ENCODE measurements at places on chromosomes 16 and 17. TPM values are rescaled to one million over a fixed set of nuclear protein-coding genes. Genes with fewer than 3 reads are reported as not detected.

DNA sequence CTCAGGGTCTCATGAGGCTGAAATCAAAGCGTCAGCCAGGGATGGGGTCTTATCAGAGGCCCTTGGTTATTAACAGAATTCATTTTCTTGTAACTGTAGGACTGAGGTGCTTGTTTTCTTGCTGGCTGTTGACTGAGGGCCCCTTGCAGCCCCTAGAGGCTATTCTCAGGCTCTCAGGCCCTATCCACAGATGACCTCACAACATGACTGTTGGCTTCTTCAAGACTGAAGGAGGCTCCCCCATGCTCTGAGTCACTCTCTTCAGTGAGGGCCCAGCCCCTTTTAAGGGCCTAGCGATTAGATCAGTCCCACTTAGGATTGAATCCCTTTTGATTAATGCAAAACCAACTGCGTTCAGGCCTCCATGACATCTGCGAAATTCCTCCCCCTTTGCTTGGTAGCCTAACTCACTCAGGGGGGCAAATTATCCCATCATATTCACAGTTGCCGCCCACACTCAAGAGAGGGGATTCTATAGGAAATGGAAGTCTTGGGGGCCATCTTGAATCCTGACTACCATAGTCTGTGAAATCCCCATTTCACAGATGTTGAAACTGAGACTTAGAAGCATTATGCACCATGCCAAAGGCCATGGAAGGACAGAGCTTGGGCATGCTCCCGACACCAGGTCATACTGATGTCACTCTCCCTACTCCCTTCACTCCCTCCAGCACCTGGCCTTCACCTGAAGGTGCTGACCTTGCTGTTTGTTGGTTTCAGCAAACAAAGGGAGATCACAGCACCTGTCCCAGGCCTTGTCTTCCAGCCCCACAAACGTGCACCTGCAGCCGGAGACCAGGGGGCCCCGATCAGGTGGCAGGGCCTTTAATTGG, 592.3 kb downstream of the MAF start:
- no peak for DNase-seq
- H3K27ac ChIP-seq = no peak overlapping the region
- H3K4me1 ChIP-seq = no peaks in the 10 kb centered on the region
- no peaks in the 10 kb centered on the region for H3K27me3 ChIP-seq
- H3K36me3 ChIP-seq = no peaks in the 10 kb centered on the region

- no peak overlapping the region for H3K27ac ChIP-seq
- no peaks in the 10 kb centered on the region for H3K4me1 ChIP-seq
- no peaks in the 10 kb centered on the region for H3K27me3 ChIP-seq
- DNase-seq = no peak
- no peaks in the 10 kb centered on the region for H3K36me3 ChIP-seq
- H3K4me3 ChIP-seq = no peak overlapping the region
These were observed 190.6 kb downstream of the CYLD start for GRCh38 chr16:50932348-50932935.

The GFER gene
- 20.4 TPM for polyA plus RNA-seq

The SRR gene
- 18.5 TPM for polyA plus RNA-seq

The ZFPM1 gene
- 1.2 TPM for polyA plus RNA-seq

DNA sequence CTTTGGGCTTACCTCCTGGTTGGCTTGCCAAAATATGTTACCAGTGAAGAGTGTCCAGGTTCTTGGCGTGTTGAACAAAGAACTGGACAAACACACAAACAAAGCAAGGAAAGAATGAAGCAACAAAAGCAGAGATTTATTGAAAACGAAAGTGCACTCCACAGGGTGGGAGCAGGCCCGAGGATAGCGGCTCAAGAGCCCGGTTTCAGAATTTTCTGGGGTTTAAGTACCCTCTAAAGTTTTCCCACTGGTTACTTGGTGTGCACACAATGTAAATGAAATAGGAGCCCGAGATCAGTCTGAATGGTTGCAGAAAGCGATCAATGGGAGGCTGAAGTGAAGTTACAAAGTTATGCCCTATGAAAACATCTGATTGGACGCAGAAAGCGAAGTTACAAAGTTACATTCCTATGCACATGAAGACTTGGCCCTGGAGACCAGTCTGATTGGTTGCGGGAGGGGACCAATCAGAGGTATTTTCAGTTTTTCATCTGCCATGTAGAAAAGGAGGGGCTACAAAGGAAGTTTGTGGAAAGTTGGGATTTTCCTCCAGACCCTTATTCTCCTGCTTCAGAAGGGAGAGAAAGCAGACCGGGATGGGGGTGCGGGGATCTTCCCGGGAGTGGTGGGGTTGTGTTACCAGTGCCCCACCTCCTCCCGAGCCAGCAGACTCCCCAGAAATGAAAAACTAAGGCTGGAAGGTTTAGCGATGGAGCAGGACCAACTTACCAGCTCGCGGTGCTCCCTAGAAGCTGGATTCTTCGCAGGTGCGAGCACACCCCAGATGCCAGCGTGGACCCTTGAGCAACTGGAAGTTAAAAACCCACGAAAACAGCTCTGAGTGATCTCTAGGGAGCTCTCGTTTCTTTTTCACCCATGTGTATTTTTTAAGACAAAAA, at the start of gene SLFN12:
Gene SLFN12, minus strand, starts transcription at position 325 of the 899 bp plus-strand sequence. CDS start 9,472 bp downstream, outside the sequence.
- DNase-seq = no peak
- H3K27ac ChIP-seq = peak within 1 kb of the TSS; percentile 85
- no peaks in the 10 kb centered on the region for H3K27me3 ChIP-seq
- no peaks in the 10 kb centered on the region for H3K4me1 ChIP-seq

The MT1X gene
- 202 TPM for polyA plus RNA-seq

DNA sequence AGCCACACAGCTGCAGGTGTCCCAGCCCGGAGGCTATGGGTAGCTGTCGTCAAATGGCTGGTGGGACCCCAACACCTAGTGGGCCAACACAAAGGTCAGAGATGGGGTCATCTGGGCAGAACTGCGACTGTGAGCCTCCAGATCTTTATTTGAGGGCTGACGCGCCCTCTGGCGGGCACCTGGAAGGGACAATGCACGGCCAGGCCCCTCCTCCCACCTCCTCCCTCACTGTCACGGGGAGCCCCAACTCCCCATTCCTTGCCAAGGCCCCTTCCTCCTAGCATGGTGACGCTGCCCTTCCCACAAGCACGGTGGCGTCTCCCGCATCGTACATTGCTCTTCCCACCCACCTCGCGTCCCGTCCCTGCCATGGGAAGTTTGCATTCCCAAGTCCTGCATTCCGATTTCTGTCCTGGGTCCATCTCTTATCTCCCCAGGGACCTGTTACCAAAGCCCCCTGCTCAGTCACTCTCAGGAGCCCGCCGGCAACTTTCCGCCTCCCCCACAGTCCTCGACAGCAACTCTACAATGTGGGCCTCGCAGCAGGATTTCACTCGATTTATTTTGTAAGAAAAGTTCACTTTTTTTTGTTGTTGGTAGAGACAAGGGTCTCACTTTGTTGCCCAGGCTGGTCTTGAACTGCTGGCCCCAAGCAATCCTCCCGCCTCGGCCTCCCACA, 1.0 kb downstream of the TLE7 start:
- no peak overlapping the region for H3K4me3 ChIP-seq
- peak; percentile 57 for DNase-seq
- peaks cover 8% of the 10 kb centered on the region for H3K27me3 ChIP-seq
- H3K36me3 ChIP-seq = no peaks in the 10 kb centered on the region
- no peaks in the 10 kb centered on the region for H3K4me1 ChIP-seq
- no peak overlapping the region for H3K27ac ChIP-seq

The PSKH1 gene
- polyA plus RNA-seq = 31.4 TPM

Data from SK-N-SH (cell line).